ENCODE measurements at places on chromosomes 6 and 20. TPM values are rescaled to one million over a fixed set of nuclear protein-coding genes. Genes with fewer than 3 reads are reported as not detected.

DNA sequence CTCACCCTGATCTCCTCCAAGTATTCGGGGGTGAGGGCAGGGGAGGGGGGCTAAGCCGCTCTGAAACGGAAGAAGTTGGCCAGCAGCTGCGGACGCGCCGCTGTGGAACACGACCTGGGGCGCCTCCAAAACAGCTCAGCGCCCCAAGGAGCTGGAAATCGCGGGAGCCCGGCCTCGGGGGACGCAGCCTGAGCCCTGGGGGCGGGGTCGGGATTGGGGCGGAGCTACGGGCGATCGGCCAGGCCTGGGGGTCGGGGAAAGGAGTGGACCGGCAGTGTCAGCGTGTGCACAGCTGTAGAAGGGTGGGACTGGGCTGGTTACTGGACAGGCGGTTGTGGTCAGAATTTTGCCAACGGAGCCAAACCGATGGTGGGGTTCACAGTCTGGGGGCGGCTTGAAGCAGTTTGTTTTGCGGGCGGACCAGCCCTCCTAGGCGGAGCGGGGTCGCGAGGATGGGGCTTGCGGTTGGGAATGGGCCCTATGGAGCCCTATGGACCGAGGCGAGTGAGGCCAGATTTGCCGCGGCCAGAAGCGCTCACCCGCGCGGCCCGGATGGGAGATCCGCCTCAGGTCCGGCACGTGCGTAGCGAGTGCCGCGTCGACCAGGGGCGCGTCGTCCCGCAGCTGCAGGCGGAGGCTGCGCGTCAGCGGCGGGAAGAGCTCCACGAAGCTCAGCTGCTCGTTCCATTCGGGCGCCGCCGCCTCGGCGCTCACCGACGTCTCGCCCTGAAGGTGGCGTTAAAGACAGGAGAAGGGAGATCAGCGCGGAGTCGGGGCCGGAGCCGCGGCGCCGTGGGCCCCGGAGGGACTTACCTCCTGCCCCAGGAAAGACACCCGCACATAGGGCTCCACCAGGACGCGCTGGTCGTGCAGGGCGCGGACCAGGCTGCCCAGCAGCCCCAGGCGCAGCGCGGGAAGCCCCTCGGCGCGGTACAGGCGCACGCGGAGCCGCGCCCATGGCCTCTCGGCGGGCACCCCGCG is 14.3 kb upstream of the SPAG4 start:
- DNase-seq = peak; percentile 83

- DNase-seq = no peak
Measured at GRCh38 chr20:63497138-63497945, 1.5 kb downstream of the EEF1A2 start.

DNA sequence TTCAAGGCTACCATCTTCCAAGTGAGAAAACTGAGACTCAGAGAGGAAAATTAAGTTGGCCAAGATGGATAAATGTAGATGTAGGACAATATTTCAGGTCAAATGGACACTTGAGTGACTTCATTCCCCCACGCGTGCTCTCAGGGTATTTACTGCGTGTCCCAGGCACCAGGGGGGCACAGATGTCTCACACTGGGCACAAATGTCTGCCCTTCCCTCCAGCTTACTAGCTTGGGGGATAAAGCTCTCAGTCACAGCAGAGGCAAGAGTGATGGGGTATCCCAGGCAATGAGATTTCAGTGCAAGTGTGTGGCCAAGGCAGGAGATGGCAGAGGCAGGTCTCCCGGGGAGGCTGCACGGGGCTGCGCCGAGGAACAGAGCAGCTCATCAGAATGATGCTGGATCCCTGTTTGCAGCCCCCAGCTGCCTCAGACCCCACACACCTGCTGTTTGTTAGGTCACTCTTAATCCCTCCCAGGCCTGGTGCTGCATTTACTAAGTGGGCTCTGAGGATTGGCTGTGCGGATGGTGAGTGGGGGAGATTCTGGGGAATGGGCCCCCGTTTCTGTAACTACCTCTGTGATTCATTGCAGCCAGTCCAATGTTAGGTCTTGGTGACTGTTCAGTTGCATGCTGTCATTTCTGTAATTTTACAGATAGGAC is 44.1 kb downstream of the PTK7 start:
- DNase-seq = no peak

DNA sequence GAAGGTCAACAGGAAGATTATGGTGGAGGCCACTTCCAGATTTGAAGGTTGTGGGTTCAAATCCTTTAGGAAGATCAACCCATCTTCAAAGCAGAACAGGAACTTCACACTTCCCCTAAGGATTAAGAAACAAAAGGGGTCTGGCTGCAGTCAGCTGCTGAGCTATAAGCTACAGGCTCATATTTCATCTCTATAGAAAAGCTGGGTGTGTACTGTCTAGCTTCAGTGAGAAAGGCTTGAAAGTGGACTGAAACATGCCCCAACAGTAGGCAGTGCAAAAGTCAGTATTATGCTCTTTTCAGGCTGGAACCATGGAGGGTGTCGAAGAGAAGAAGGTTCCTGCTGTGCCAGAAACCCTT is 60.1 kb upstream of the SPDEF start:
- DNase-seq = no peak

- DNase-seq = no peak
Measured at GRCh38 chr6:46281110-46281509, 110.3 kb upstream of the ENPP5 start.

DNA sequence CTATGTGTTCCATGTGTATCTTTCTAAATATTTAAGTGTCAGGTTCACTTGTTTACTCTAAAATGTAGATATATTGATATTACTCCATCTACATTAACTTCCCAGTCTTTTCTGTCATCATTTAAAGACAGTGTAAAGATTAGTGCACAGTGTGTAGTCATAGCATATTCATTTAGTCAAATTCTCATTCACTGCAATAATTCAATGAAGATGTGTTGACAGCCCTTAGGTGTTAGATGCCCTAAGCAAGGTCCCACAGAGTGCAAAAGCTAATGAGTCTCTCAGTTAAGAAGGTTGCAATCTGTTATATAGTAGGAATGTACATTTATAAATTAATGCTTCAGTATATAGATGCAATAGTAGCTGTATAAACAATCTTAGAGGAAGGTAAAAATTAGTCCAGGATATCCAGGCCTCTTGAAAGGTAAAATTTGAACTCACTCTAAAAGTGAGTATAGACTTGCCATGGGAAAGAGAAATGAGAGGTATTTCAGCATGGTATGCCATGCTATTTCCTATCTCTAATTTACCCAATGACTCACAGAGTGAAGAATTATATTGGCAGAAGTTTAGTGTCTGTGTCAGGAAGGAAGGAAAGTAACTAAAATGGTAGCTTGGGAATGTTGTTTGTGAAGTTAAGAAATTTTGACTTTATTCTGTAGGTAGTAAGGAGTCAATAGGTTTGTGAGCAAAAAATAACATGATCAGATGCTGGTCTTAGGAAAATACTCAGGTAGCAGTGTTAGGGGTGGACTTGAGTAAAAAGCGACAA is 969.9 kb upstream of the CITED2 start:
- no peak for DNase-seq

The OR2H2 gene
- not detected for total RNA-seq

Data from colonic mucosa (tissue), 4 donors.